HTR-8/SVneo (cell line): ENCODE measurements at places on chromosomes 7 and 10.

- no peak for DNase-seq
Measured at GRCh38 chr10:1180071-1180730, 124.0 kb downstream of the WDR37 start.

GRCh38 chr10:98425511-98426352 lies 10.8 kb upstream of the PYROXD2 start:
- peak; percentile 52 for DNase-seq

DNA sequence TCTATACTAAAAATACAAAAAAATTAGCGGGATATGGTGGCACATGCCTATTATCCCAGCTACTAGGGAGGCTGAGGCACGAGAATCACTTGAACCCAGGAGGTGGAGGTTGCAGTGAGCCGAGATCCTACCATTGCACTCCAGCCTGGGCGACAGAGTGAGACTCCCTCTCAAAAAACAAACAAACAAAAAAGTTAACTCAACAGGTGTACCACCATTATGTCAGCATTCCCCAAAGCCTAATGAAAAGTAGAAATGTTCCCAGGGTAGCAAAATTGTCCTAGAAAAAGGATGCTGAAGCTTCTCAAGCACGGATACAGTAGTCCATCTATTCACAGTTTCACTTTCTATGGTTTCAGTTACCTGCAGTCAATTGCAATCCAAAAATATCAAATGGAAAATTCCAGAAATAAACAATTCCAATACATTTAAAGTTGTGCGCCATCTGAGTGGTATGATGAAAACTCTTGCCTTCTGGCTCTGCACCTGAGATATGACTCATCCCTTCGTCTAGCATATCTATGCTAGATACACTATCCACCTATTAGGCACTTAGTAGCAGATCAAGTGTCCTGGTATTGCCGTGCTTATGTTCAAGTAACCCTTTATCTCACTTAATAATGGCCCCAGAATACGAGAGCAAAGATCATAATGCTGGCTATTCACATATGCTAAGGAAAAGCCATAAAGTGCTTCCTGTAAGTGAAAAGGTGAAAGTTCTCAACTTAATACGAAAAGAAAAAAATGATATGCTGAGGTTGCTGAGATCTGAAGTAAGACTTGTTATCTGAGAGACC lies 37.2 kb upstream of the SLC35G1 start:
- no peak for DNase-seq

GRCh38 chr10:79068203-79068561 lies 584 bp upstream of the ZMIZ1 start:
- DNase-seq, result no peak

- DNase-seq, result no peak
Measured at GRCh38 chr7:152617056-152617455, 58.9 kb downstream of the XRCC2 start.

- no peak for DNase-seq
Measured at GRCh38 chr7:101442426-101443070, 79.9 kb downstream of the COL26A1 start.
